Diencephalon (tissue), 1 donor: ENCODE measurements at places on chromosomes 16 and 17. TPM values are rescaled to one million over a fixed set of nuclear protein-coding genes. Genes with fewer than 3 reads are reported as not detected.

Gene PPP1R27
- not detected for total RNA-seq

Gene JUP
- total RNA-seq, result 29.8 TPM

Gene NEUROD2
- 0.46 TPM for total RNA-seq

Gene SLC5A11
- not detected for total RNA-seq

Gene KCNJ12
- 6.0 TPM for total RNA-seq

Gene ITGB3
- 2.1 TPM for total RNA-seq

Gene CES5A
- 0.46 TPM for total RNA-seq

Gene NRN1L
- not detected for total RNA-seq

Gene EPN2
- total RNA-seq, result 73.4 TPM

Gene GDPD3
- 0.46 TPM for total RNA-seq

Gene RNF222
- total RNA-seq, result not detected

Gene HEATR9
- total RNA-seq, result not detected

Gene SEPTIN1
- 1.2 TPM for total RNA-seq

Gene AXIN2
- total RNA-seq, result 26.5 TPM

Gene RRAD
- total RNA-seq, result 1.8 TPM

Gene RNF157
- 42.2 TPM for total RNA-seq

Gene LGALS9B
- not detected for total RNA-seq

Gene MRM1
- 2.8 TPM for total RNA-seq
